ENCODE measurements at places on chromosomes 11 and 22.
A peak's percentile ranks its signal among the peaks of the same experiment; 100 is the strongest.

GRCh38 chr22:20086101-20086599 is 6.1 kb downstream of the DGCR8 start:
- DNase-seq = no peak

DNA sequence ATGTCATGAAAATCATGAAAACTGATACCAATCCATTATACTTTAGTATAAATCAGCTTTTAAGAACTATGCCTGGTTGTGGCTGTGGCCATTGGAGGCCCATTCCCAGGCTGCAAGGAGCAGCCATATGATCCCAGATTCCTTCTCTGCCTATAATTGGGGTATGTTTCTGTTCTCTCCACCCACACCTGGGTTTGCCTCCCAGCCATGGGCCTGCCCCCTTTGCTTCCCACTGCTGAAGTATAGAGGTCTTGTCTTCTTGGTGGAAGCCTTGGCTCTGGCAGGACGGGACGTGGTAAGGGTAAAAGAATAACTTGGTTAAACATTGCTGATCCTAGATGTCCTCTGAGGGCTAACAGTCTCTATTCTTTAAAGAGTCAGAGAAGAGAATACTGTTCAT is 2.4 kb downstream of the MICAL2 start:
- DNase-seq = no peak

DNA sequence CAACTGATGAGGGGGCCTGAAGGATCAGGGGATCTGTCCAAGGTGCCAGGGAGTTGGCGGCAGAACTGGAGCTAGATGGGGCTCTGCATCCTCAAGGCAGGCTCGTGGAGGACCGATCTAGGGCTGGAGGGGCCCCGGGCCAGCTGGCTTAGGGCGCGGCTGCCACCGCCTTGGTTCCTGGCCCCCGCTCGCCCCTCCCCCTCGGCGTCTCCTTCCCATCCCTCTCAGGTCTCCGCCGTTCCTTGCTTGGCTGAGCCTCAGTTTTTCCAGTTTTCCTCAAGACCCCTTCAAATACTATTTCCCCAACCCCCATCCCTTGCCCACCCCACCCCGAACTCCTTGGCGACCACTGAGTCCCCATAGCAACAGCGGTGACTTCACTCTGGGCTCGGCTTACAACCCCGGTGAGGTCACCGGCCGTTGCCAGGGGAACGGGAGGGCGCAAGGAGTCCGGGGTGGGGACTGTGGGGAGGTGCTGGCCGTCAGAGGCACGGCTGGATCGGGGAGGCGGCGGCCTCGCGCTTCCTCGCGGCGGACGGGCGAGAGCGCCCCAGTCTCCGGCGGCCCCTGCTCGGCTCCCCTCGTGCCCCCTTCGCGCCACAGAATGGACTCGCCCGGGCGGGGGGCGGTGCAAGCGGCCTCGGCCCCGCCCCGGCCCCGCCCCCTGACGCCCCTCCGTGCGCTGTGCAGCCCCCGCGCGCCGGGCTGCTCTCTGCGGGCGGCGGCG is 7.5 kb downstream of the FREY1 start:
- peak; percentile 31 for DNase-seq

DNA sequence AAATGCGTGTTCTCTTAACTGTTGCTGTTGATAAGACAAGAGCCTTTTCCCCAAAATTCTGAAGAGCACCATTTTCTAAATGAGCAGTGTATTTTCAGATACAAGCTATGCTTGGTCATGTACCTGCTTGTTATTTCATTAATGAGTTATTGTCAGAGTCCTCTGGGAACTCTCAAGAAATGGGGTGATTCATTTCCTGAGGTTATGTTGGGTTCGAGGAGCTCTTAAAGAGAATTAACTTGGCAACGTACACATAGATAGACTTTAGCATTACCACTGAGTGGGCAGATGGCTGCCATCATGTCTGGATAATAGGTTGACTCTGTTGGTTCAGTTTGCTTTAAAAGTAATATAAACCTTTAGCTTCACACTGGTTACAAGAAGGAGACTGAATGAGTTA is 87.9 kb upstream of the SORL1-AS1 start:
- no peak for DNase-seq

- DNase-seq = no peak
Measured at GRCh38 chr11:118000850-118001228, 14.6 kb downstream of the IL10RA start.

DNA sequence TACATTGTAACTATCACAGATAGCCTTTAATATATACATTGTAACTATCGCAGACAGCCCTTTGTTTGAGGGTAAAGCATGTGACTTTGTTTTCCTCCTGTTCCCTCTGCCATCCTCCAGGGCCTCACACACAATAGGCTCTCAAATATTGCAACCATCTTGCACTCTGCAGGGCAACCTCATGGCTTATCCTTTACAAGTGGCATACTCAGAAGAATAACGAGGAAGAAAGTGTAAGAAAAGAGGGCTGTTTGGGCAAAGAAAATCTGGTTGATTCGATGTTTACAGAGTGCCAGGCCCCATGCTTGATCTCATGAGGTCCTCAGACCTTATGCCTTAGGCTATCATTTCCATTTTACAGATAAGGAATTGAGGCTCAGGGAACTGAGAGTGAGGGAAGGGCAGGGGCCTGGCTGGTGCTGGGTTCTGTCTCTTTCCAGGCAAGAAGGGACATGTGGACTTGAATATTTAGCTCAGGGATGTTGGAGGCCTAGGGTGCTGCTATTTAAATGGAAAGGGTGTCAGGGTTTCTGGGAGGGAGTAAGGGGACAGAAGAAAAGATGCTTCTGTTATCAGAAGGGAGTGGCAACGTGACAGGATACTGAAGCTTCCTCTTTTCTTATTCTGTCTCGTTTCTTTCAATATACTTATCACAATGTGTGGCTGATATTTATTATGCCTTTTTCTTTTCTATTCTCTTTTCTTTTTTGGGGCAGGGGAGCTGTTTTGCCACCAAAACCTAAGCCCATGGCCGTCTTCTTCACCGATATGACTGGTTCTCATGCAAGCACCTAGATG is 1.1 kb upstream of the SAMM50 start:
- DNase-seq = no peak

- no peak for DNase-seq
Measured at GRCh38 chr11:114052160-114052559, 7.4 kb upstream of the ZBTB16 start.

GRCh38 chr11:17564687-17565042 is 17.6 kb downstream of the OTOG start:
- no peak for DNase-seq

Measured in HS-27A (cell line).